ENCODE measurements at places on chromosomes 3 and 15.

- DNase-seq, result no peak
Measured at GRCh38 chr3:86733257-86733656, 257.7 kb downstream of the VGLL3 start.

DNA sequence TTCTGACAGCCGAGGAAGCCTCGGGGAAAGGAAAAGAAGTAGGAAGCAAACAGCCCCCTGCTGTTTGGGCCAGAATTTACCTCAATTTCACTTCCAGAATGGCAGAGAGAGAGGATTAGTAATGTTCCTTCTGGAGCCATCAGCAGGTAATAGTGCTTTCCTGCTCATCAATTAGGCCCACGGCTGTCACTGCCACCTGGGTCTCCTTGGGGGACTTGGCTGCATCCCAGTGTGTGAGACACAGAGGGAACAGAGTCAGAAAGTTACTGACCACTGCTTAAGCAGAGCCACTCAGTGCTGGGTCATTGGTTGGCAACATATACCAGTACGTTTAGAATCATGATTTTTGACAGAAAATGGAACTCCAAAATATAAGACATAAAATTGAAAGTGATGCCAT is 397.0 kb downstream of the EPHA3 start:
- DNase-seq, result no peak

- DNase-seq, result peak; percentile 46
Measured at GRCh38 chr3:32816439-32817256, 1.1 kb upstream of the TRIM71 start.

- DNase-seq, result peak; percentile 12
Measured at GRCh38 chr3:108552267-108553159, 36.7 kb downstream of the CIP2A start.
